Cortex of kidney (tissue), 1 donor: ENCODE measurements at places on chromosomes 2 and 18.

- no peak for DNase-seq
Measured at GRCh38 chr2:48733067-48733503, 22.4 kb downstream of the LHCGR start.

- no peak for DNase-seq
Measured at GRCh38 chr18:45780568-45780967, 44.9 kb upstream of the SIGLEC15 start.

GRCh38 chr2:231673348-231673770, 35.0 kb upstream of the PTMA start:
- no peak for DNase-seq

DNA sequence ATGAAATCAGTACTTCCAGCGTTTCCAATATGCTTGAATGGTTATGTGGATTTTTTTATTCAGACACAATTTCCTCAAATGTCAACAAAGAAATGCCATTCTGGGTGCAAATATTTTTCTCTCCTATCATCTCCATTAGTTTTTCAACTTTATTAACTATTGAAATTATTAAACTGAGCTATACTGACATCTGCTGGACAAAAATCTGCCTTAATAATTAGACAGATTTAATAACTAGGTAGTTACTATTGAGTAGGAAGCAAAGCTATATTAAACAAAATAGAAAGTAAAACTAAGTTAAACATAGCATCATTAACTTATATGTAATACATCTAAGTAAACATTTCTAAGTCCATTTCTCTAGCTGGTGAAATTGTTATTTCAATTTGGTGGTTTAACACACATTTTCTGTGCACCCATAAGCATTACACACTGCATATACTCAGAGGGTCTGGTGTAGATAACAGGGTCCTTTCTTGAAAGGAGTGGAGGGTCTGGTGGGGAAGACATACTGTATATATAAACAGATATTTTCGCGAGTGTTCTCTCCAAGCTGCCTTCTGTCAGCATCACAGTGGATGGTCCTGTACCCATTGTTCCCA, 77.0 kb downstream of the LANCL1 start:
- no peak for DNase-seq

DNA sequence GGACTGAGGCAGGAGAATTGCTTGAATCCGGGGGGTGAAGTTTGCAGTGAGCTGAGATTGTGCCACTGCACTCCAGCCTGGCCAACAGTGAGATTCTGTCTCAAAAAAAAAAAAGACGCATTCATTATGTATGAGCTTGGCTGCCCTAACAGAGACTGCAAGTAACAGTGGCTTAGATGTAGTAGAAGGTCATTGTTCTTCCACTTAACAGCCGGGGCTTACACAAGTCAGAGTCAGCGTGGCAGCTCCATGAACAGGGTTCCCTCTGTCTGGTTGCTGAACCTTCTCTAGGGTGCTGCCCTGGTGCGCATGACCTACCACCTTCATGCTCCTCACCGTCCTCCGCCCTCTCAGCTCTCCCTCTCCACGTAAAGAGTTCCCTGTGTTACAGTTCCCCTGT, 49.1 kb upstream of the IGFBP2 start:
- DNase-seq, result no peak

- no peak for DNase-seq
Measured at GRCh38 chr18:4821801-4822200, 366.7 kb upstream of the DLGAP1 start.

GRCh38 chr2:58532641-58533040, 291.5 kb upstream of the FANCL start:
- DNase-seq, result no peak

- no peak for DNase-seq
Measured at GRCh38 chr2:181411105-181411849, 45.9 kb upstream of the ITGA4 start.

DNA sequence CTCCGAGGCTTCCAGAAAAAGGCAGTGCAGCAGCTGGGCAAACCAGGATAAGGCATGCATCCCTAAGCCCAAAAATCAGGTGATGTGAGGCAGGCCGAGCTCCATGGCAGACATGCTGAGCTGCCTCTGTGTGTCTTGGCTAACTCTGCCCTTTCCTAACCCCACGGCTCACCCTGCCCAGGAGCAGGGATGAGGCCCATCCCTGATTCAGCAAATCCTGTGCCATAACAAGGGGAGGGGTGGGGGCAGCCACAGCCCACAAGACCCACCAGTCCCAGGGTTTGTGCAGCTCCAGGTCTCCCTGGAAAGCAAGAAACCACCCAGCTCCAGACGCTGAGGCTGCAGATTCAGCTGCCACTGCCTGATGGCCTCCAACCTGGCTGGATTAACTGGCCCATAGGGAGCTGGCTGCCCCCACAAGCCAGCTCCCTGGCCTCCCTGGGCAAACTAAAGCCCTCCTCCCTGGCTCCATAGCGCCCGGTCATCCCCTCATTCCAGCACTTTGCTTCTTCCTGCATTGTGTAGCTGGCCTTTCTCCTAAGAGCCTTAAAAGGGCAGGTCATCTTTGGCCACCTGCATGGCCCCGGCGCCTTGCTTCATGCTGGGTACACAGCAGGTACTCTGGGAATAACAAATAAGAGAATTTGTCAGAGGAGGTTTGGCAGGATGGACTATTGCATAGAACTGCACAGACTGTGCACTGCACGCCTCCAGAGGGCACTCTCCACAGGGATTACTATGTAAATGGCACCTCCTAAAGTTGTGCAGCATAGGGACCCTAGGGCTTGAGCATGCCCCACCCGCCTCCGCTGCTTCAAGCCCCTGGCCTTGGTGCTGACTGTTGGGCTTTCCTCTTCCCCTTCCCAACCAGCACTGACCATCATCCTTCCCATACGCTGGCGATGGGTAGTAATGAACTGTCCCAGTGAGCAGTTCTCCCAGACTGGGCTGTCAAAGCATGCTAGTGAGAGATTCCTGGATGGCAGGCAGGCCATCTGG, 10.7 kb downstream of the STEAP3 start:
- no peak for DNase-seq

- DNase-seq, result no peak
Measured at GRCh38 chr2:145595296-145595695, 1075.4 kb upstream of the ZEB2 start.

DNA sequence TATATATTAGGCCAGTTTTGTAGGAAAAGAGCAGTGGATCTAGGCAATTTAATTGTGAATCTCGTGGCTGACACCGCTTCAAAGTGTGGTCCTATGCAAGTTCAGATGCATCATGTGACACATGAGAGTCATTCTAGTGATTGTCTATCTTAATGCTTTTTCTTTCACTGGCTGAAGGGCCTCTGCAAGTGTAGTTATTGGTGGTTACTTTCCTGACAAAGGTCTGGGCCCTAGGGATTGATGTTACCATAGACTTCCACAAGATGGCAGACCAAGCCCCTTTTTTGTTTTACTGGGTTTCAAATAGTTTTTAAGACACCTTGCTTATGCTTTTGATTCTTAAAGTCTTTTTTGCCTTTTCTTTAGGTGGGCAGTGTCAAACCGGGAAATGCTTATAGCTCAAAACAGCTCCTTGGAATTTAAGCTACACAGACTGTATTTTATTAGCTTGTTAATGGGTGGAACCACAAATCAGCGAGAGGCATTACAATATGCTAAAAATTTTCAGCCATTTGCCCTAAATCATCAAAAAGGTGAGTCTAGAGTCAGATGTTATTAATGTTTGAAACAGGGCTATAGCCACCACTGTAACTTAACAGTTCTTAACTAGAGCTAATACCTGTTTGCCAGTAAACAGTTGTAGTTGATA, 25.9 kb downstream of the CD8A start:
- no peak for DNase-seq

GRCh38 chr2:100262555-100263320, 59.6 kb downstream of the LONRF2 start:
- DNase-seq, result no peak

GRCh38 chr2:98907966-98908905, 27.8 kb downstream of the CRACDL start:
- DNase-seq, result no peak

- DNase-seq, result no peak
Measured at GRCh38 chr2:240605867-240606743, 19.2 kb upstream of the GPR35 start.

GRCh38 chr18:73038336-73038735, 170.5 kb upstream of the NETO1 start:
- no peak for DNase-seq

GRCh38 chr2:54041135-54041534, 70.3 kb upstream of the PSME4 start:
- DNase-seq, result no peak

DNA sequence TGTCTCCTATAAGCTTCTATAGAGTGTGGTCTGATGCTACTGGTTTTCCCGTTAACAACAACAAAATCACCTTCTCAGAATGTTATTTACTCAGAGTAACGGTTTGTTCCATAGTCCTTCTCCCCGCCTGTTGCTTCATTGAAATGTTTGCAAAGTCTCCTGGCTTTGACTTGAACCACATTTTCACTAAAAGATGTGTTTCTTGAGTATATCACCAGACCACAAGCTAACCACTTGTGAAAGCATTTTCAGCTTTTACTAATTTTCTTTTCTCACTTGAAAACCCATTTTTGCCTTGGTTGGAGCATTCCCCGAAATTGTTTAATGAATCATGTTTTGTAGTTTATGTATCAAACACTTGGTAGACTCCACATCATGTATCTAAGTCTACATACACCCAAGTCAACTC, 121.2 kb downstream of the DPP4 start:
- no peak for DNase-seq

- DNase-seq, result no peak
Measured at GRCh38 chr18:73119574-73119973, 251.8 kb upstream of the NETO1 start.

DNA sequence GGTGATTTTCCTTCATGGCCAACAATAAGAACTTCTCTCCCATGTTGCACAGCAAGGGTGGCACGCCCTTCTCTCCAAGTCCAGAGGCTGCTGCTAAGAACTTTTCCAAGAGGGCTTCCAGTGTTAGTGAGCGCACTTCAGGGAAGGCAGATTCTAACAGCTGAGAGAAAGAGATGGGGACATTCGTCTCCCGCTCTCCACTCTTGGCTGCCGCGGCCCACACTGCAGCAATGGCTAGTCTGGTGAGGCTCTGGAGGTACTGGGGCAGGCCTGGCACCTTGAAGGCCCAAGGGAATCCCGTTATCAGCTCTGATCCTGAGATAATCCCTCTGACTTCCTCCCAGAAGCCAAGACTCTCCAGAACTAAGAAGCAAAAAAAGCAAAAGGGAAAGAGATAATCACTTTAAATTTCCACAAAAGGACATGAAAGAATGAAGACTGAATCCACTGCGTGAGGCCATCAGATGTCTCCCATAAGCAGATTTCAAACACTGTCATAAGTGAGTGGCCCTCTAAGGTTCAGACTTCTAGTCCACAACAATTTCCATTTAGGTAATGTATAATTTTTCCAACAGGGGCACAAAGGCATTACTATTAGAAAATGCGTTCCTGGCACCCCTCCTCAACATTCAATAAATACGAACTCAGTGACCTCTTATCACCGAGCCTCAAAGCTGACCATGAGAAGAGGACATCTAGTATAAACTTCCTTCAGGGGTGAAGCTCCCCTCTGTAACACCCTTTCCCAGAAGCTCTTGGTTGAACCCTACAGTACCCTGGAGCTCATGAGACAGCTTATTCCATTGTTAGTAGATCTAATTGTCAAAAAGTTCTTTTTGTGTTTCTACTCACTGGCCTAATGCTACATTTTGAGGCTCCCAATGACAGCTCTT, 66.7 kb upstream of the ZFP36L2 start:
- no peak for DNase-seq

GRCh38 chr2:64652231-64653108, 1.2 kb downstream of the SERTAD2 start:
- no peak for DNase-seq

DNA sequence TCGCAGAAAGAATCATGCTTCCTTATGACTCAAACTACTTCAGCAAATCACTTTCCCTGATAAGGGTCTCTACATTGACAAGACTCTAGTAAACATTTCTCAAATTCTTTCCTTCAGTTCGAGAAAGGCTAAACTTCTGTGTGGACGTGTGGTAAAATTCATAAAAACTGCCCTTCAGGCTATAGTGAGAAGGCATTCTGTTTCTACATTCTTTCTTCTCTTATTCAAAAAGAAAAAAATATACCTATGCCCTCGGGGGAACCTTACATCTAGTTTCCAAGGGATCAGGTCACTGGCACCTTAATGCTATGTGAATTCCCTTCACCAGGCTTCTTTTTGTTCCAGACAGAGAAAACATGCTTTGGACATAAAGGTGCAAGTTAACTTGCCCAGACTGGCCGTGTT, 4.9 kb downstream of the VIT start:
- no peak for DNase-seq

DNA sequence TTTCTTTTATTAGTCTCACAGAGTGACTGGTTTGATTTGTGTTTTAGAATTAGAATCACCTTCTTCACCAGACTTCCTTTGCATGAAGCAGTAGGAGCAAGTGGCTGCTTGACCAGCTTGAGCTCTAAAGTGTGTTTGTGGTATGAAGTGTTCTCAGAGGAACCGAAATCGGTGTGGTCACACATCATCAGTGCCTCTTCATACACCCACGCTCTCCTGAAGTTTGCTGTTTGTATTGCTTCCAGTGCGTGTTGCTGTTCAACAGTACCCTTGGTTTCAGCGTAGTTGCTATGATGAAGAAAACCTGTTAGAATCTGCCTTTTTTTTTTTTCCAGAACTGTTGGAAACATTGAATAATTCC, 77.9 kb downstream of the LIMS1 start:
- no peak for DNase-seq

GRCh38 chr2:97950329-97951154, 45.2 kb downstream of the TMEM131 start:
- DNase-seq, result no peak

GRCh38 chr2:132936261-132936660, 266.3 kb upstream of the LYPD1 start:
- no peak for DNase-seq

DNA sequence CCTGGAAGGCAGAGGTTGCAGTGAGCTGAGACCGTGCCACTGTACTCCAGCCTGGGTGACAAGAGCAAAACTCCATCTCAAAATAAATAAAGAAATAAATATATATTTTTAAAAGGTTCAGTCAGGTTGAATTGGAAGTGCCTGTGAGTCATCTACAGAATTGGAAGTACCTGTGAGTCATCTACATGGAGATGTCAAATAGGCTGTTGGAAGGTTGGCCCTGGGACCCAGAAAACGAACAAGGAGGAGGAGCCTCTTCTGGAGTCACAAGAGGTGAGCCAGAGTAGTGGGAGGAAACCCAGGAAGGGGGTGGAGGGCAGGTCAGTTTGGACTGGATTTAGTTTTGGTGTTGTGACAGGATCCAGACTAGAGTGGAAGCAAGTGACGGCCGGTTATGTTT, 15.2 kb upstream of the SCYGR1 start:
- no peak for DNase-seq

DNA sequence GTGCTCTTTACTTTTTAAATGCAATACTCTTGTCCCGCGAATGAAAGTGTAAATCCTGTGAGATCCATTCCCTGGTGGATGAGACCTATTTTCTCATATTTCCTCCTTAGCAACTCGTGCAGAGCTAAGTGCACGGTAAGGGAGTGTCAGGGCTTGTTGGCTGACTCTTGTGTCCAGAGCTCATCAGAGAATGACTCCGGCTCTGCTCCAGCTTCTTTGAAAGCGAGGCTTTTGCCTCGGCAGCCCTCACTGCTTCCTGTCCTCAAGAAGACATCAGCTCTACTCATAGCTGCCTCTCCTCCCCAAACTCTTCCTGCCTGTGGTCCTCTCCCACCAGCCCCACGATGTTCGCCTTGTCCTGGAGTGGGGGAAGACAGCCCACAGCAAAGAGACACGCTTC, 70.7 kb downstream of the LIPG start:
- DNase-seq, result no peak

GRCh38 chr2:187509667-187510417, 44.4 kb downstream of the TFPI start:
- no peak for DNase-seq
